ENCODE measurements at places on chromosomes 5 and 9.

DNA sequence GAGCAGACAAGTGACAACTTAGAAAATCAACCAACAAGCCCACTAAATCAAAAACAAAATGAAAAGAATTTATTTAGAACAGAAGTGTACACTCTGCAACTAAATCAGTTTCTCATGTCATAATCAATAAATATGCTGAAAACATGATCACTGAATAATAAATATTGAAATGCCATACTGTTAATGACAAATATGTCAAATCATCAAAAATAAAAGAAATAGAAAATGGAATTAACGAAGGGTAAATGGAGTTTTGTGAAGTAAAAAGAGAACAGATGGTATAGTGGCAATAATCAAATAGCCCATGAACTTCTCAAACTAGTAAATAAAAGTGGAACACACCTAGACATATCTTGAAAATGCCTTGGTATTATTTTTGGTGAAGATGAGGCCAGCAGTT, 744.9 kb downstream of the TAF11L14 start:
- no peak for DNase-seq

DNA sequence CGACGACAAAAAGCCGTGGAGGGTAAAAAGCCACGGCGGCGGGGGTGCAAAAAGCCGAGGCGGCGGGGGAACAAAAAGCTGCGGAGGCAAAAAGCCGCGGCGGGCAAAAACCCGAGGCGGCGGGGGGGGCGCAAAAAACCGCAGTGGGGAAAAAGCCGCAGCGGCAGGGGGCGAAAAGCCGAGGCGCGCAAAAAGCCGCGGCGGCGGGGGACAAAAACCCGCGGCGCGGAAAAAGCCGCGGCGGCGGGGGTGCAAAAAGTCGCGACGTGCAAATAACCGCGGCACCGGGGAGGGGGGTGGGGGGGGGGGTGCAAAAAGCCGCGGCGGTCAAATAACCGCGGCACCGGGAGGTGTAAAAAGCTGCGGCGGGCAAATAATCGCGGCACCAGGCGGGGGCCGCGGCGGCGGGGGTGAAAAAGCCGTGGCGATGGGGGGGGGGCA, 511.5 kb downstream of the FOXD4L5 start:
- no peak for DNase-seq

DNA sequence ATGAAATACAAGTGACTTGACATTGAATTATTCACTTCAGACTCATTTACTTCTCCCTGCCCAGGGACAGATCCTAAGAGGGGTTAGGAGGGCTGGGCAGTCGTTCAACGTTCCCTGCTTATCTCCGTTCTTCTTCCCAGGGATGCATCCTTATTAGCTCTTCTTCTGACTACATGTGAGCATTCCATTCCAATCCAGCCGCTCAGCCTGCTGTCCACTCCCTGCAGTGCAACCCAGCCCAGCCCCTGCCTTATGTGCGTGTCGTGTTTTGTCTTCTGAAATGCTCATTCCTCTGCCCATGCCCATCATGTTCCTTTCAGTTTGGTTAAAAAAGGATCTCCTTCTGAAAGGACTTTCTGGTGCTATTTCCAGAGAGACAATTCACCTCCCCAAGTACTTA, 64.7 kb upstream of the PALM2AKAP2 start:
- DNase-seq: no peak

DNA sequence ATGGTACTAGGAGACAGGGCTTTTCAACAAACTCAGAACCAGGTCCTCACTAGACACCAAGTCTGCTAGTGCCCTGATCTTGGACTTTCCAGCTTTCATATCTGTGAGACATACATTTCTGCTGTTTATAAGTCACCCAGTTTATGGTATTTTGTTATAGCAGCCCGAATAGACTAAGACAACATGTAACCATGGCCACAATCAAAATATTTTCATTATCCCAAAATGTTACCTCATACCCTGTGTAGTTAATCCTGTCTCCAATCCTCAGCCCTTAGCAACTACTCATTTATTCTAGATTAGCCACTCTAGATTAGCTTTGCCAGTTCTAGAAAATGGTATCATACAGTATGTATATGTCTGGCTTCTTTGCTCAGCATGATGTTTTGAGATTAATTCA, 6.3 kb upstream of the ATG10 start:
- DNase-seq: no peak

- DNase-seq: no peak
Observed at GRCh38 chr5:55173687-55174230, 782 bp upstream of the CDC20B start.

GRCh38 chr5:168813184-168813968, 234.2 kb upstream of the PANK3 start:
- no peak for DNase-seq

GRCh38 chr9:25427898-25428297, 250.3 kb downstream of the TUSC1 start:
- DNase-seq: no peak

DNA sequence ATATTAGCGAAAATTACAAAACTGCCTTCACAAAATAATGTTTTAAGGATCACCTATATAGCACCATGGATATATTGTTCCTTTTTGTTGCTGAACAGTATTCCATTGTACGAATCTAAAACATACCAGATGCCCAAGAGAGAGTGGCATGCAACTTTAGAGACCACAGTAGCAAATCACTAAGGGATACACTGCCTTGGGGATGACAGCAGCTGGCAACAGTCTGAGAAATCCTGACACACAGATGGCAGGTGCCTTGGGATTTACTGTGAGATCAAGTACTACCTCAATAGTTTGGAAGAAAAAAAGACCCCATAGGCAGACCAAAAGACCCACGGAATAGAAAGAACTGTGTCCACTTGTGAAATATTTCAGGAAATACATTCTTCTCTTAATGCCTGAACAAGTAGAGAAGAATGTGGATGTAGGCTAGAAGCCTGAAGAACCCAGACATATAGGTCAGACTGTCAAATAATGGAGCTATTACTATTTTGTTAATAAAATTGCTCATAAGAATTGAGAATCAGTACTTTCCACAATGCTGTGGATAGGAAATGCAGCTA, 53.4 kb downstream of the PLPP1 start:
- DNase-seq: no peak

DNA sequence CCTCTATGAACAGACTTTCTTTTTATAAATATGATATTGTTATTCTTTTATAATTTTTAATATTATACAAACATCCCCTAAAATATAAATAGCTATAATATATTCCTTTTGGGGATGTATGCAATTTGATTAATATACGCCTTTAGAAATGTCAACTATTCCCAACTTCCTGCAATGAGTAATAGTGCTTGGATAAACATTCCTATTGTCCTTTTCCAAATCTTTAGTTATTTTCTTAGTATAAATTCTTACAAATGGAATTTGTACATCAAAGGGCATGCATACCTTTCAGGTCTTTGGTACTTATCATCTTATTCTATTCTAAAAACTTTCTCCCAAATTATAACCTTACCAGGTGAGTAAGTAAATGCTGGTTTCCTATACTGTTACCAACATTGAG, 6.2 kb downstream of the NLN start:
- DNase-seq: no peak

GRCh38 chr5:5026409-5026785, 113.7 kb upstream of the ADAMTS16 start:
- DNase-seq: no peak

DNA sequence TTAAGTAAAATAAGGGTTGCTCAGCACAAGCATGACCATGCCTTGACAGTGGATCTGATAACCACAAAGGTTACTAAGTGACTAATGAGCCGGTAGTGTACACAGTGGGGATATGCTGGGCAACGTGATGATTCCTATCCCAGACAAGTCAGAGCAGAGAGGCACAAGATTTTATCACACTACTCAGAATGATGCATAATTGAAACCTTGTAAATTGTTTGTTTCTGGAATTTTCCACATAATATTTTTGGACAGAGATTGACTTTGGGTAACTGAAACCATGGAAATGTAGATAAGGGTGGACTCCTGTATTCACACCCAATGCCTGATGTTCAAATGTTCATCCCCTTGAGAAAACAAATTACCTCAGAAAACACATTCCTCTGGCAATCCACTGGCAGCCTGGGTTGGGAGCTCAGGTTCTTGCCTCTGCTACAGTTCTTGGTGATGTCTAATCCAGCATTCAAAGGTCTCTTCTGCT, 16.2 kb upstream of the ERAP1 start:
- DNase-seq: no peak

DNA sequence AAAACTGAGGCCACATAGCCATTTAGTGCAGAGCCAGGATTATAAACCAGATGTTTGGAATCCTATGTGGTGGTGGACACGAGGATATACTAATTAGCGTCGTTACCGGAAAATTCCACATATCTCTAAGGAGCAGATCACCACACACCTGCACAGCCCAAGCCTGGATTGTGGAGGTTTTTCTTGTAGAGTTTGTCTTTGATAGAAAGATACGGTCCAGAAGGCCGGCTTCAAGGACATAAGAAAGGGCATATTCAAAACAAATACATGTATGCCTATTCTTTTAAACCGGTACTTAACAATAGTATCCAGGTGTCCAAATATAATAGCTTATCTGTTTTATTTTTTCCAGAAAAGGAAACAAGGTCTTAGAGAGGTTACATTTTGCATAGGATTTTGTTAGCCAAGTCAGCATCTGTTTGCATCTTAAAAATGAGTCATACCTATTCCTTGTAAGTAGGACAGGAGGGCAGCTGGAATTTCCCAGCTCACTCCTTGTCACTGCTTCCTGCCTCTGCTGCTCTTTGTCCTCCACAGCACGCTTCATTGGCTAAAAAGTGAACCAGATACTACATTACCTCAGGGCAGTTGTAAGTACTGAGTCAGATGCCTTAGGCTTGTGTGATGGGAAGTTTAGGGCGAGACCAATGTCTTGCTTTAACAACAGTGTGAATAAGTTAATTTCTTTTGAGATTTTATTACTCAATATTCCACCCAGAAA, 3.6 kb downstream of the TMC1 start:
- DNase-seq: no peak

GRCh38 chr9:134623258-134624066, 18.1 kb upstream of the COL5A1 start:
- no peak for DNase-seq

DNA sequence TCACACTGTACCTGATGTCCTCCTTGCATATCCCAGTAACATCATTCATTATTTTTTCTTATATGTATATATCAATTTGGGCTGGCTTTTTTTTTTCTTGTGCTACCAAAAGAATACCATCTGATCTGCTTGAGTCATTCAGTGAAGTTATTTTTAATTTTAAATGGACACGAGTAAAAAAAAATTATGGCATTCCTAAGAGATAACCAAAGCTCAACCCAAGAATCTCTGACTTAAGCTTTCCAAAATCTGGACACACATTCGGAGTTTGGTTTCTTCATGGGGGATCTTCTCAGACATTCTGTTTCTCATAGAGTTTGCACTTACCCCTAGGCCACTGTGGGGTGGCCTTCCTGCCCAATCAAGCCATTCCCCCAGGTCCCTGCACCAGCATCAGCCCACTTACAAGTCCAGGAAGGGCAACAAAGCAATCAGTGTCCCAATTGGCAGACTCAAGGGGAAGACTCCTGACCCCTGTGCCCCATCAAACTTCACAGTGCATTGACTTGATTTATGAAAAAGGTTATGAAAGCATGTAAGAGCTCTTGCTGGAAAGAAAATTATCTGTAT, 49.2 kb upstream of the SPDL1 start:
- DNase-seq: no peak

- DNase-seq: no peak
Observed at GRCh38 chr5:142439207-142439860, 114.5 kb upstream of the SPRY4 start.

GRCh38 chr9:78707481-78707991, 410.6 kb downstream of the PSAT1 start:
- DNase-seq: no peak

GRCh38 chr5:141637767-141638419, 1.1 kb downstream of the RELL2 start:
- peak; percentile 32 for DNase-seq

GRCh38 chr9:117448066-117448465, 33.2 kb upstream of the ASTN2 start:
- no peak for DNase-seq

DNA sequence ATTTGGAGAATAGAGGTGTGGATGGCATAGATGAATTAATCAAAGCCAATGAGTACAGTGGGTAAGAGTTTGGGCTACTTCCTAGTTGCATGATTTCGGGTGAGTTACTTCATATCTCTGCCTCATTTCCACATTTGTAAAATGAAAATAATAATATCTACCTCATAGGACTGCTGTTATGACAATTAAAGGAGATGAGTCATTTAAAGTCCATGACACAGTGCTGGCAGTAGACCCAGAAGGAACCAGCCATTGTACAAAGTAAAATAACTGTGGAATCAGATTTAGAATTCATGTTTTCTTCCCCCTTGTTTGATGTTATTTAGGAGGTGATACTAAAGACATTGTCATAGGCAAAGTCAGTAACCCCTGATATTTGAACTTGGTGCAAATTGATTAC, 139.5 kb upstream of the SLC27A6 start:
- DNase-seq: no peak

DNA sequence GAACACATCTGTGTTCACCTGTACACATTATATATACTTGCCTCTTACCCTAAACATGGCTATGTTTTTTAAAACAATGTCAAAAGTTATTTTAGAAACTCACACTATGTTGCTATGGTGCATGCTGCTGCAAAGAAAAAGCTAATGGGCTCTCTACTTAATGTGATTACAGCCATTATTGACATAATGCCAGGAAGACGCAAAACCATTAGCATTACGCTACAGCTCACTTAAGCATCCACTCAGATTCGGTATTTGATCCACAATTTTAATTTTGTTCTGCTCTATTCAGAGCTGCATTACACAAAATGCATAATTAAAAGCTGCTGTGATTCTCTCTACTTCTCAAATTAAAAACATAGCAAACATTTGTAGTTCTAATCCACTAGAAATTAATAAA, 395.2 kb downstream of the BNC2 start:
- DNase-seq: no peak

GRCh38 chr5:172959824-172960799, 888 bp downstream of the RPL26L1 start:
- no peak for DNase-seq

- DNase-seq: no peak
Observed at GRCh38 chr9:17216011-17216410, 81.2 kb downstream of the CNTLN start.

DNA sequence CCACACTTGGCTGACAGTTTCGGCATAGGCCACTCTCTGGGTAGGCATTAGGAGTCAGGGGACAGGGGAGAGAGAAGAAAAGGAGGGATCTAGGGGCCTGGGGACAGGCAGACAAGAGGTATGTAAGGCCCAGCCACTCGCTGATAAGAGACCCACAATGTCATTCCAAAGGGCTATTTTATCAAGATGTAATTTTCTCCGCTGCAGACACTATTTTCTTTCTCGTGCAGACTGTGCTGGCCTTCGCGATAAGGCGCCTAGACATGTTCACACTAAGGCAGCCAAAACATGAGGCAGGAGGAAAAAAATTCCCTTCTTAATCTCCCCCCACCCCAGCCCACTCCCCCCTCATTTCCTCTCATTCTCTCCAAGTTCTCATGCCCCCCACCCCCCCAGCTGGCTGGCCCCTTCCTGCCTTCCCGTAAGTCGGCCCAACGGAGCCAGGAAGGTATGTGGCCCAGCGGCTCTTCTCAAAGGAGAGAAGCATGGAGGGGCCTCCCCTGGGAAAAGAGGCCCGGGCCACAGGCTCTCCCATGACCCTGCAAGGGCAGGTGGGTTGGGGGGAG, 44.9 kb upstream of the SYNPO start:
- no peak for DNase-seq

GRCh38 chr9:137068539-137069507, 1.5 kb downstream of the SAPCD2 start:
- no peak for DNase-seq

GRCh38 chr5:8291641-8292040, 422.7 kb downstream of the MTRR start:
- DNase-seq: no peak

Measured in stimulated activated CD8-positive, alpha-beta memory T cell treated with anti-CD3 and anti-CD28 coated beads, Interleukin-12 subunit alpha, Interleukin-12 subunit beta, amount 100 ng/mL, for 4 hours (primary cell).